CD4-positive, alpha-beta T cell treated with Interleukin-4 for 1 hour (primary cell): ENCODE measurements at places on chromosomes 3 and 15.

- DNase-seq, result no peak
Measured at GRCh38 chr15:86759800-86760523, 680.3 kb downstream of the AGBL1 start.

DNA sequence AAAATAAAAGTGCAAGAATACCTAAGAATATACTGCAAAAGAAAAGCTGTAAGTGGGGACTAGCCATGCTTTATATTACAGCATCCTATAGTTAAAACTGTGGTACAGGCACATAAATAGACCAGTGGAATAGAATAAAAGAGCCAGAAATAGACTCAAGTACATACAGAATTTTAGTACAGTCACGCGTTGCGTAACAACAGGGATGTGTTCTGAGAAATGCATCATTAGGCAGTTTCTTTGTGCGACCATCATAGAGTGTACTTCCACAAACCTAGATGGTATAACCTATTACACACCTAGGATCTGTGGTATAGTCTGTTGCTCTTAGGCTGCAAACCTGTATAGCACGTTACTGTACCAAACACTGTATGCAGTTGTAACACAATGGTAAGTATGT lies 61.8 kb downstream of the PCCB start:
- DNase-seq, result no peak

- DNase-seq, result no peak
Measured at GRCh38 chr15:31463521-31464102, 137.0 kb downstream of the KLF13 start.

GRCh38 chr15:85828126-85828525 lies 33.4 kb upstream of the KLHL25 start:
- no peak for DNase-seq

GRCh38 chr3:15983232-15983631 lies 185.5 kb upstream of the ANKRD28 start:
- DNase-seq, result no peak
